Regular cardiac myocyte (primary cell): ENCODE measurements at places on chromosomes 3 and 15. TPM values are rescaled to one million over a fixed set of nuclear protein-coding genes. Genes with fewer than 3 reads are reported as not detected.

The FOXB1 gene
- total RNA-seq: not detected in 2 replicates

The COLQ gene
- total RNA-seq: under 0.01 and 0.28 TPM in 2 replicates

The PCOLCE2 gene
- total RNA-seq: 27.8 and 73.6 TPM in 2 replicates

The ROBO2 gene
- under 0.01 TPM in 2 replicates for total RNA-seq
